ENCODE measurements at places on chromosomes 1 and 21.

DNA sequence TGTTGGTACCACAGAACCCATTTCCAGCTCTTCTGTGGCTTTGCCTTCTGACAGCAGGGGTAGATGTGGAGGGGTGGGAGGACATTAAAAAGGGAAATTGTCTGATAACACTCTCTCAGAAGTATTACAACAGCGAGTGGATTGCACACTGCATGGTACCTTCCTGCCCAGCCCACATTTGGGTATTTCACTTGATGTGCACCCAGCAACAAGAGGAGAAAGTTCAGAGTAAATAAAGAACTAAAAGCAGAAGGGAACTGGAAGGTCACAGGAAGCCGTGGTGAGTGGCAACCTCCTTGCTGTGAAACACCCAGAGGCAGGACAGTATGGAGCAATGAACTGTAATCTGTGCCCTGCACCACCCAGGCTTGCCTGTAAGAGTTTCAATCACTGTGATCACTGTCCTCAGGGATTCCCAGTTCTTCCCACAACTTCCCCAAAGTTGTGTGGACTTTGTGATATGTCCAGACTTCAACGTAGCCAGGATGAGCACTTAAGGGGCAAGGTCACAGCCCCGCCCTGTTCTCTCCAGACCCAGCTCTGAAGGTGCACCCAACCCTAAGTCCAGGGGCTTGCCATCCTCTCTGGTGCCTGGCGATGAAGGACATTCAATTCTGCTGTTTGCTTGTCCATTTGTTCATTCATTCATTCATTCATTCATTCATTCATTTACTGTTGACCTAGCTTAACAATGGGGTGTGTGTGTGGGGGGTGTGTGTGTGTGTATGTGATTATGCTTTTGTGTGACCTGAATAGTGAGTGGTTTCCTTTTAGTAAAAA lies 18.7 kb upstream of the F5 start:
- no peak for DNase-seq

GRCh38 chr1:22224631-22225030 lies 81.7 kb upstream of the WNT4 start:
- no peak for DNase-seq

- DNase-seq = no peak
Measured at GRCh38 chr21:41185802-41186201, 17.8 kb downstream of the BACE2 start.

DNA sequence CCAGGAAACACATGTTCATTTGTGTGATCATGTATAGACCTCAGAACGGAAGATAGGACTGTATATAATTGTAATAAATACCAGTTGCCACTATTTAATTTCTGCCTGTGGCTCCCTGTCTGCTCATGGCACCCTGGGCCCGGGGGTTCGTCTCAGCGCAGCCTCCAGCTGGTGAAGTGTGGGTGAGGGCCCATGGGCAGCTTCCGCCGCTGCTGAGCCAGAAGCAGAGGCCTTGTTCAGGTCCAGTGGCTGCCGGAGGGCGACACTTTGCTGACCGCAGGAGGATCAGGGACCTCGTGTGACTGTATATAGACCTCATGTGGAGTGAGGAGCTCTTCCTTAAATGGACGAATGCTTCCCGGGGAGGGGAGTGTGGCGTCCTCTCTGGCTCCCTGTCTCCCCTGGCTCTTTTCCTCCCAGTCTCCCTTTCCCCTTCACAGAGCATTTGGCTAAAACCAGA lies 155.9 kb downstream of the PEX14 start:
- no peak for DNase-seq

DNA sequence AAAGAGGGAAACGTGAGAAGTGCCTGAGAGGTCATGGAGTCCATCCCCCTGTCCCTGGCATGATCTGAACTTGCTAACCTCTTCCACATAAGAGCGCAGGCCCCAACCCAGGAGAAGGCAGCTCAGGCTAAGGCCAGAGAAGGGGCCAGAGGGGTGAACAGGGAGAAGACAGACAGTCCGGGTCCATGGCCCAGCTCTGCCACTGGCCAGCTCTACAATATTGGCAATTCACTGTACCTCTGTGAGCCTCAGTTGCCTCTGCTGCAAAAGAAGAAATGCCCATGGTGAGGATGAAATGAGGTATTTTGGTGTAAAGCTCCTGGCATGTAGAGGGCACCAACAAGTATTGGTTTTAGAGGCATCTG lies 72.3 kb downstream of the CAMK2N1 start:
- DNase-seq = no peak

- DNase-seq = no peak
Measured at GRCh38 chr1:119981986-119982815, 85.9 kb upstream of the ADAM30 start.

DNA sequence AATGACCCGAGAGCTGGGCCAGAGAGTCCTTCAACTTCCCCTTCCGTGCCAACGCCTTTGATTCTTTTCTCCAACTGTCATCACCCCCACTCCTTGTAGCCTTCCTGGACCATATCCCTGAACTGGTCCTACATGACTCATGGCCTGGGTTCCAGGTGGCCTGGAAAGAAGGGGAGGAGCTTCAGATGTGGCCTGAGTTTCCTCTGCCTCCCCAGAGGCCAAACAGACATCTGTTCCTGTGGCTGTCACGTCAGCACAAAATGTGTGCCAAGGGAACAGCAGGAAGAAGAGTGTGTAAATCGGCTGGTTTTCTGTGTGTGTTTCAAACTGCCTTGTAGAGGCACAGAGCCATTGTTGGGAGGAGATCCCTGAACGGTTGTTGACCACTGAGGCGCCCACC lies 24.9 kb upstream of the KIRREL1 start:
- no peak for DNase-seq

- DNase-seq = no peak
Measured at GRCh38 chr1:203281851-203282661, 23.3 kb upstream of the BTG2 start.

DNA sequence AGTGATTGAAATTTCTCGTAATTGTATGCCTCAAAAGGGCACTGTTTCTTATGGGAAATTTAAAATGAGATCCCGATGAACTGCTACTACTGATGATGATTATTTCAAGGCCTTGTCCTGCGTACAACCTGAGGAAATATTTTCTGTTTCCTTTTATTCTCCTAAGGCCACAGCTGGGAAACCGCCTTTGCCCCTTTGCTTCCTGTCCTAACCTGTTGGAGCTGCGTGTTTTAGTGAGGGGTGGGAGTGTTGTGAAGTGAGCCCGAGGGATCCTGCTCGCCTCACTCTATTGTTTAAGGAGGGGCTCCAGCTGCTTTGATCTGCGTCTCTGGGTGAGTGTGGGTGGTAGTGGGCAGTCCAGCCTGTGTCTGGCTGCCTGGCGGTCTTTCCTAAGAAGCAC lies 14.4 kb downstream of the LAMC2 start:
- no peak for DNase-seq

All from AG04449 (cell line).